Stimulated activated CD8-positive, alpha-beta memory T cell treated with anti-CD3 and anti-CD28 coated beads, Interleukin-12 subunit alpha, Interleukin-12 subunit beta, amount 100 ng/mL, for 4 hours (primary cell): ENCODE measurements at places on chromosomes 2 and 18.

GRCh38 chr2:196444442-196444841 lies 195.1 kb upstream of the CCDC150 start:
- no peak for DNase-seq

DNA sequence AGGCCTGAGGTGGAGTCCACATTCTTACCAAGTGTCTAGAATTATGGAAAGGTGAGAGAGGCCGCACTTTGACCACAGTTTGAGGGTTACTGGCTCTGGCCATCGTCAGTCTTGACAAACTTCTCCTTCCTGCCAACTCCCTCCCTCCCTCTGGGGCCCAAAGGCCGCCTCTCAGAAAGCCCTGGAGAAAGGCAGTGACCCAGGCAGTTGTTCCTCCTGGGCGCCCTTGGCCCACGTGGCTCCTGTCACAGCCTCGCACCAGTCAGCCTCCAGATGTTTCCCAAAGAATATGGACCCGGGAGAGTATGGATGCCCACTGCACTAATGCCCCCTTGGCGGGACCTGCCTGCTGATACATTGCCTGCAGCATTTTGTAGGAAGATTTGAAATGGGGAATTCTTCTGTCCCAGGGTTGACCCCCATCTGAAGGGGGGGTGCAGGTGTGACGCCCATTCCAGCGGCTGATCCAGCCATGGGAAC lies 61.7 kb downstream of the ASB1 start:
- no peak for DNase-seq

DNA sequence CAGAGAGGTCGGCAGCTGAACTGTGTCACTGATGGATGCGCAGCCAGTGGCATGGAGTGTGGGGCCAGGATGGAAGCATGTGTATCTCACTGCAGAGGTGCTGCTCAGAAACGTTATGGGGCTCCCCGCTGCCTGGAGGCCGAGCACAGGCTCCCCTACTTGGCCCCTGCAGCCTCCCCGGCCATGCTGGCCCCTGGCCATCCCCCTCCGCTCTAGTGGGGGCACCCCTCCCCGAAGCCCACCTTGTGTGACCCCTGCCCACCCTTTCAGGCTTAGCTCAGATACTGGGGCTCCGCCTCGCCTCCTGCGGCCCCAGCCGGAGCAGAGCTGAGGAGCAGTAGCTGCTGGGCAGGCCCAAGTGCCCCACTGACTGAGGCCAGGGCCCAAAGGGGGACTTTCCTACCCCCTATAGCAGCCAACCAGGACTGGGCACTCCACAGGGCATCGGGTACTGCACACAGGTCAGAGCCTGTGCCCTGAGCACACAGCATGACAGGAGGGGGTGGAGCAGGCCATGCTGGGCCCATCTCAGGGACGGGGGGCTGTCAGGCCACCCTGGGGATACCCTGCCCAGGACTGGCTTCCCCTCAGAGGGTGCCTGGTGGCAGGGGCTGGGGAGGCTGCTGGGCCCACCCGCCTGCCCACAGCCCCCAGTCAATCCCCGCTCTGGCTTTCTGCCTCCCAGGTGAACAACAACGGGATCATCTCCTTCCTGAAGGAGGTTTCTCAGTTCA lies 31.3 kb downstream of the SNED1 start:
- DNase-seq, result no peak

DNA sequence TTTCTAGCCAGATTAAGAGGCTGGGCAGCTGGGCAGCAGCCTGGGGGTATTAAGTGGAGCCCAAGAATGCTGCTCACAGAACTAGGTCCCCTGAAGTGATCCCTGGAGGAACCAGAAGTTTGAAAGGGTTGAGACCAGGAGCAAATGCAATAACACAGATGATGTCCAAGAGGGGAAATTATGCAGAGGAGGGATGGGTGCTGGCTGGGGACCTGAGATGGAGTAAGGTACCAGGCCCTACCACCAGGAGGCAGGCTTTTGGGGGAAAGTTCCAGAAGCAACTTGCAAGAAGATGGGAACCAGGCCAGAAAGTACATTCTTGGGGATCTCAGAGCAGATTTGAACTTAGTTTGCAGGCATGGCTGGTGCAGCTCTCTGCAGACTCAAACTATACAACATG lies 175.1 kb downstream of the NCK2 start:
- DNase-seq, result no peak
